ENCODE measurements at places on chromosomes 13 and 19.

GRCh38 chr13:24745861-24746617, 17.9 kb upstream of the RNF17 start:
- DNase-seq = no peak

DNA sequence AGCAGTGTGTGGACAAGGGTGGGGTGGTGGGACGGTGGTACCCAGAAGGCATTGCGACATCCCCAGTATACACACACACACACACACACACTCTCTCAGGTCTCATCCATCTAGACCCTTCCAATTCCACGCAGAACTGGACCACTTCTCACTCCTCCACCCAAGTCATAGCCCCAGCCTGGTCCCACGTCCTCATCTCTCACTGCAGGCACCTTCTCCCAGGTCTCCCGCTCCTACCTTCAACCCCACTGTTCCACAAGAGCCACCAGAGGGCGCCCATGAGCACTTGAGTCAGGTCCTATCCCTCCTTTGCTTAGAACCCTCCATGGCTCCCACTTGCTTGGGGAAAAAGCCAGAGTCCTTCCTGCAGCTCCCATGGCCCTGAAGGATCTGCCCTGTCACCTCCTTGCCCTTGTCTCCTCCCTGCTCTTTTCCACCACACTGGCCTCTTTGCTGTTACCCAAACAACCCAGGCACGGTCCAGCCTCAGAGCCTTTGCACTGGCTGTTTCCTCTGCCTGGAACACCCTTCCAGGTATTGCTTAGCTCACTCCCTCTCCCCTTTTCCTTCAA, 62.6 kb downstream of the IER2 start:
- peak; percentile 79 for DNase-seq

- no peak for DNase-seq
Observed at GRCh38 chr13:101747039-101747438, 294.6 kb downstream of the ITGBL1 start.

- peak; percentile 72 for DNase-seq
Observed at GRCh38 chr13:29849071-29849631, 1.3 kb downstream of the UBL3 start.

- DNase-seq = no peak
Observed at GRCh38 chr19:412356-413355, 3.7 kb upstream of the C2CD4C start.

DNA sequence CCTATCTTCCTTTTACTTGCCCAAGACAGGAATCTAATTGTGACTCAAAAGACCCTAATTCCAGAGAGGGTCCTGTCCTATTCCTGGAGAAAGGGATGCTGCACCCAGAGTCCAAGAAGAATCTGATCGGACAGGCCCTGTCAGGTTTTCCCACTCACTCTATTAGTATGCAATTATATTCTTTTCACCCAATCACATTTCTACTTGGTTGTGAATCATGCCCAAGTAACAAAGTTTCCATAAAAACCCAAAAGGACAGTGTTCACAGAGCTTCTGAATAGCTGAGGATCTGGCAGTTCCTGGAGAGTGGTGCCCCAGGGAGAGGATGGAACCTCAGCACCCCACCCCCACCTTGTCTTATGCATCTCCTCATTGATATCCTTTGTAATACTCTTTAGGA, 135.3 kb upstream of the SLITRK5 start:
- DNase-seq = no peak

DNA sequence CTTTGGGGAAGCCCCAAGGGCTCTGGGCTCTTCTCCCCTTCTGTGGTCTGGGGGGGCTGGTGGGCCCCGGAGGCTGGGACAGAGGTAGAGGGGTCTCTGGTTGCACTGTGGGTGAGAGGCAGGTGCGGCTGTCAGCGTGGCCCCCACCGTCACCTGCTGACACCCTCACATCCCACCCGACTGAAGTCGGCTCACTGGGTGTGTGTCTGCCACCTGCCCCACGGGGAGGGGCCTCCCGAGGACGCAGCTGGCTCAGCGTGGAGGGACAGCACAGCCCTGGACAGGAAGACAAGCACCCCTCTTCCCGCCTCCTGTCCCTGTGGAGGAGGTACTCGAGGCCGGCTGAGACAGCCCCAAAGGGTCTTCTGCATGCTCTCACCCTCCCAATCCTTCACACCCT, 2.2 kb upstream of the TMEM86B start:
- no peak for DNase-seq

DNA sequence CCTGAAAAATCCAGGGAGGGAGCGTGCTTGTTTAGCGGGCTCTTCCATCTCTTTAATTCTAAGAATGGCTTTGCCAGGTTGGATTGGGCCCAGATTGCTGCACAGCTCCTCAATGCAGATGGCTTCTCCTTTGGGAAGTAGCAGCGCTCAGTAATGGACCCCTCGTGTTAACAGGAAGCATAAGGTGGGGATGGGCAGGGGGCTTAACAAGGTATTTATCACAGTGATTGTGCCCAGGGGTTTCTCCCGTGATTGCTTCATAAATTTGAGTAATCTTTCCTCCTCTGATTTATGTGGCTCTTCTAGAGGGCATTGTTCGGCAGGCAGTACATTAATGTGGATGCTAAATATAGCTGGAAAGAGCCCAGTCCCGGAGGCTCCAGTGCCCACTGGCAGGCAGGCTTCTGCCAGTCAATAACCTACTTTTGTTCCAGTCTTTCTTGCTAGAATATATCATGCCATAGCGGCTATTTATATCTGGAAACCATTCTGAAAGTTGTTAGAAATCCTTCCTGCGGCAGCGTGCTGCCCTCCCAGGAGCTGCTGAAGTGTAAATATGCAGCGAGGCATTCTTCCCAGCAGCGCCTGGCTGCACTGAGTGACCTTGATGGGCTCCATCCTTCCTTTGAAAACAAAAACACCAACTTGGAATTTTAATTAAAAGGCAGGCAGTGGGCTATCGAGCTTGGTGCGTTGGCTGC, 65.0 kb downstream of the FGF9 start:
- DNase-seq = no peak

GRCh38 chr13:39054112-39054511, 15.9 kb downstream of the NHLRC3 start:
- DNase-seq = peak; percentile 9

DNA sequence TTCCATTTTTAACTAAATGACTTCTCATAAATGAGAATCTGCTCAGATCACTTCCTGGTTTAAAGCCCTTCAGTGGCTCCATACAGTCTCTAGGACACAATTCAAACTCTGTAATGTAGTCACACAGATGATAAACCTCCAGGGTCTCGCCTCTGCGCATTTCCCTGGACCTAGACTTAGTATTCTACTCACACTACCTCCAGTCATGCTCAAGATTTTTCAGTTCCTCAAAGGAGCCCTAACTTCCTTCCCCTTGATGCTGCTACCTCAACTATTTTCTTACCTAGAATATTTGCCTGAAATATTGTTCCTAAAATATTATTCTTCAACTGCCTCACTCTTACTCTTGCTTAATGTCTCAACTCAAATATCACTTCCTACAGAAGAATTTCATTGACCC, 86.7 kb upstream of the TPP2 start:
- DNase-seq = no peak

DNA sequence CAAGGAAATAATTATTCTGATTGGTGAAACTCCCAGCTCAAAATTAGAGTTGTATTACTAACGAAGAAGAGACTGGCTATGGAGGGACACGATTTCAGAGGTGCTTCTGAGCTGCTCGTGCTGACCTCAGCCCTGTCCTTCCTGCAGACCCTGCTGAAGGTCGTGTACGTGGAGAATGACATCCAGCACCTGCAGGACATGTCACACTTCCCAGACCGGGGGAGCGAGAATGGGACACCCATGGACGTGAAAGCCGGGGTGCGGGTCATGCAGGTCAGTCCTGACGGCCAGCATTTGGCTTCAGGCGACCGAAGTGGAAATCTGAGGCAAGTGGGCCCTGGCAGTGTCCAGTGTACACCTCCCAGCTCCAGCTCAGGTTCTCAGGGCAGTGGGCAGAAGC, 28.0 kb upstream of the OVOL3 start:
- no peak for DNase-seq

DNA sequence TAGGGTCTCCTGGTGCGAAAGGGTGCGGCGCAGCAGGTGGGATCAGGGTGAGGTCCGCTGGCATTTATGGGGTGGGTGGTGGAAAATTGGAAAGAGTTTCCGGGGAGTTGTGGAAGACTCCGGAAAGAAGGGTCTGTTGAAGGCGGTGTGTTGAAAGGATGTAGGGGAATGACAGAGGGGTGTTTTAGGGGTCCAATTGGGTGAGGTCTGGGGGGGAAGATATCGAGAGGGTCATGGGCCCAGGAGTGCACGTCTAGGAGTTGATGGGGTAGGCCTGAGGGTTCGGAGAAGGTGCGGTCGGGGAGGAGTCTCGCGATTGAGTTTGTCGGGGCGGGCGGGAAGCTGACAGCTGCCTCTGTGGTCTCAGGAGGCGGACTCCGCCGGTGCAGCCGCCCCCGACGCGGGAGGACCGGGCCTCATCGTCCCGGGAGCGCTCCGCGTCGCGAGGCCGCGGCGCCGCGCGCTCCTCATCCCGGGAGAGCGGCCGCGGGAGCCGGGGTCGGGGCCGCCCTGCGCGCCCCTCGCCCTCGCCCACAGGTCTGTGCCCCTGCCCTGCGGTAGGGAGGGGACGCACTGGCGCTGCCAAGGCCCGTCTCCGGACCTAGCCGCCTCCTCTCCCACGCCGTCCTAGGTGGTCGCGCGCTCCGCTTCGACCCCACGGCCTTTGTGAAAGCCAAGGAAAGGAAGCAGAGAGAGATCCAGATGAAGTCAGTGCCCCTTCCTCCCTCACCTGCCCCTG, 7.0 kb downstream of the PGLYRP1 start:
- DNase-seq = peak; percentile 28

GRCh38 chr19:8473648-8474476, 28.6 kb downstream of the PRAM1 start:
- peak; percentile 51 for DNase-seq

DNA sequence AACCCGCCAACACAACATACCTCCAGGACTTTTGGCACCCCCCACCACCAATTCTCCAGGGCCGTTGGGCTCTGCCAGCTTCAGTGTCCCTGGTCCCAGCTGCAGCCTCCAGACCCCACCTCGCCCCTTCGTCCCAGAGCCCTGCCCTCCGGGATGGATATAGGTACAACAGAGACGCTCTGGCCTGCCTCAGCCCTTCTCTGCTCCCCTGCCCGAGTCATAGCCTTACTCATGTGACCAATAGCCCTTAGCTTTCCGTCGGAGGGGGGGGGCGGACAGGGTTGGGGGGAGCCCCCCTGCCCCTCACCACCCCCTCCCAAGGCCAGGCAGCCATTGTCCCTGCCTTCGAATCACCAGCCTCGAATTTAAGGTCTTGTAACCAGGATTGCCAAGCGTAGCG, 70.8 kb upstream of the NFIC start:
- DNase-seq = no peak

- DNase-seq = no peak
Observed at GRCh38 chr13:57899096-57899495, 267.6 kb downstream of the PCDH17 start.

GRCh38 chr13:94196413-94196812, 283.1 kb downstream of the DCT start:
- DNase-seq = peak; percentile 3

DNA sequence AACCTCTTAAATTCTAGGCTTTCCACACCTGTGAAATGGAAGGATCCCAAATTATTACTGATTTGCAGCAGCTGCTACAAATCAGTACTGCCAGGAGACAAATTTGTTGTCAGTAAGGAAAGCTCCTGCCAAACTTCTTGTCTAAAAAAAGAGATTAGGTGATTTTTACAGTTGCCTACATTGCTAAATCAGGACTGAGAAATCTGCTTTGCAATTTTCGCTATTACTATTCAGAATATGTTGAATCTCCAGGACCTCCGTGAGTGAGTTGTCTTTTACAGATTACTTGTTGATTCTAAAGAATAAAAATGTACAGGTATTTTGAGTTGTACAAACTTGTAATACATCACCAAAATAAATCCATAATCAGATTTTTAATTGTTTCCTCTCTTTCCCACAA, 1815.9 kb downstream of the PCDH9 start:
- no peak for DNase-seq

- no peak for DNase-seq
Observed at GRCh38 chr19:44344255-44344654, 12.2 kb downstream of the ZNF112 start.

- DNase-seq = no peak
Observed at GRCh38 chr13:102234618-102235017, 167.2 kb downstream of the FGF14 start.

GRCh38 chr19:5952193-5953029, 25.5 kb downstream of the RANBP3 start:
- no peak for DNase-seq

GRCh38 chr19:56942756-56943155, 102.2 kb upstream of the PEG3 start:
- DNase-seq = peak; percentile 10

Measured in suppressor macrophage (primary cell).